SK-N-DZ (cell line): ENCODE measurements at places on chromosomes 3 and 15.

GRCh38 chr3:138408751-138409570 lies 25.5 kb upstream of the ESYT3 start:
- no peak for DNase-seq

DNA sequence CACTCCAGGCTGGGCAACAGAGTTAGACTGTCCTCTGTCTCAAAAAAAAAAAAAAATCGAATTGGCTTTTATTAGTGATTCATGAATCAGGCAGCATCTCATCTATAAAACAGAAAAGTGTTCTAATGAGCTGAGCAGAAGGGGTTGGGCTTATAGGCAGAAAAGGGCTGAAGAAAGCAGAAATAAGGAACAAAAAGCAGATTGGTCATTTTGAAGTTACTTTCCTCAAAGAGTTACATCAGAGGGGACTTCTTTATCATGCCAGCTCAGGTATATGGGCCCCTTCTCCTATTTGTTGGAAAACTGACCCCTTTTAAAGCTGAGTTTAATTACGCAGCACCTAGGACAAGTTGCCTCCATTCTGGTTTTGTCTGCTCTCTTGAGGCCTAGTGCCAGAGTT lies 722 bp upstream of the POGLUT1 start:
- no peak for DNase-seq

DNA sequence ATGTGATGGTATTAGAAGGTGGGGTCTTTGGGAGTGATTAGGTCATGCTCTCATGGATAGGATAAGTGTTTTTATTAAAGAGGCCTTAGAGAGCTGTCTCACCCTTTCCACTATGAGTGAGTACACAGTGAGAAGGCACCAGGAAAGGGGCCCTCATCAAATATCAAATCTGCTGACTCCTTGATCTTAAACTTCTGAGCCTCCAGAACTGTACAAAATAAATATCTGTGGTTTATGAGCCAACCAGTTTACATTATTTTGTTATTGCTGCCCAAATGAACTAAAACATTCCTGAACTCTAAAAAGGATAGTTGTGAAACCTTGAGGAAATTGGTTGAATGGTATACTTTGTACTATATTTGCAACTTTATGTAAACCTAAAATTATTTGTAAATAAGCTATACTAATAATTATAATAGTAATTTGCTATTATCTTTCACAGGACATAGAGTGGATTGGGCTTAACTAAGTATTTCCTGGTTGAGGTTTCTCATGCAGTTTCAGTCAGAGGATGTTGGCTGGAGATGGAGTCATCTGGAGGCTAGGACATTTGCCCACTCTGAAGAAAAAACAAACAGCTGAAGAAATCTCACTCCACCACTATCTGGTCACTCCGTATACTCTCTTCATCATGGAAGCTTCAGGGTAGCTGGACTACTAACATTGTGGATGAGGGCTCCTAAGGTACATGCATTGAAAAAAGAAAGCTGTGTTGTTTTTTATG lies 1068.6 kb upstream of the CADM2 start:
- no peak for DNase-seq

DNA sequence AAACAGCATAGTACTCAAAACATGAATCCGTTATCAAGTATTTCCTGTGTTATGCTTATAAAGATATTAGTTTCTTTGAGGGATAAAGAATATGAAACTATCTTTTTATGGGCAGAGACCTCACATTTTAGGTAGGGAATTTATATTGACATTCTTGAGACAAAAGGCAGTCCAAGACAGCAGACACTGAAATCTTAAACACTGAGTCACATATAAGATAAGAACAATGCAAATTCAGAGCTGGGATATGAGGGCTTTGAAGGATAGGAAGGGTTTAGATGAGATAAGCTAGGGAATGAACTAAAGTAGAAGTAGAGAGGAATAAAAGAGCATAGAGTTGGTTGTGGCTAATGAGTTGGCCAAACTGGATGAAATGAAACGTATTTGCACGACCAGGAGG lies 58.4 kb downstream of the ASTE1 start:
- DNase-seq = no peak

DNA sequence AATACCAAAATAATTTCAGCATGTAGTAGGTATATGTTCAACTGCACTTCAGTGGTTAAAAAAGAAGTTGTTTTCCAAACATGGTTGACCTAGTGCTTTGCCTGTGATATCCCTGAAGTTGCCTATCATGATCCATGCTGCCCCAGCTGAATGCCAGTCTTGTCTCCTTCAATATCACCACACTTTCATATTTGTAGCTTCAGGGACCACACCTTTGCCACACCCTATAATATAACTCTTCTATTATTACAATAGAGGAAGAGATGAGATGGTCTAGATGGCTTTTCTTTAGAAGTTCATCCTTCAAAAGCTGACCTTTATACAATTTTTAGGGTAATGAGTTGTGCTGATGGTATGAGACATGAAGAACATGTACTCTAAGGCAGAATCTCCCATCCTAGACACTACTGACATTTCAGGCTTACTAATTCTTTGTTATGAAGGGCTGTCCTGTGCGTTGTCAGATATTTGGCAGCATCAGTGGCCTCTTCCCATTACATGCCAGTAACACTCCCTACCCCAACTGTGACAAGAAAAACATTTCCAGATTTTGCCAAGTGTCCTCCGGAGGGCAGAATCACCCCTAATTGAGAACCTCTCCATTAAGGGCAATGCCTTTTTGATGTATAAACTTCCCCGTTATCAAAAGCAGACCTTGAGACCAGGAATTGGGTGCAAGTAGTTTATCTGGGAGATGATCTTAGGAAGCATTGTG lies 76.2 kb upstream of the PLCL2 start:
- DNase-seq = no peak

- DNase-seq = no peak
Observed at GRCh38 chr3:150503402-150504099, 42.7 kb downstream of the SERP1 start.
